ENCODE measurements at places on chromosomes 13 and 19. TPM values are rescaled to one million over a fixed set of nuclear protein-coding genes. Genes with fewer than 3 reads are reported as not detected.

Gene ZNF846
- 18.0 TPM for total RNA-seq

Gene KCNN4
- 3.3 TPM for total RNA-seq

Gene FFAR3
- not detected for total RNA-seq

Gene ZNF284
- total RNA-seq = 4.1 TPM

Gene CEACAM20
- total RNA-seq = not detected

Gene ACP4
- not detected for total RNA-seq

Gene KLHL1
- total RNA-seq = not detected

Gene CGB2
- total RNA-seq = not detected
